ENCODE measurements at places on chromosomes 12 and 14. TPM values are rescaled to one million over a fixed set of nuclear protein-coding genes. Genes with fewer than 3 reads are reported as not detected.

GRCh38 chr12:9888665-9889273 is 7.5 kb downstream of the KLRF2 start:
- no peak for DNase-seq

GRCh38 chr12:47945341-47945728 is 18.1 kb upstream of the TMEM106C start:
- no peak for DNase-seq

Gene RAB15
- total RNA-seq = 4.7 TPM

Gene TROAP
- 1.7 TPM for total RNA-seq

- DNase-seq = no peak
Observed at GRCh38 chr12:105783983-105784947, 354.5 kb downstream of the NUAK1 start.

Gene SPIC
- total RNA-seq = not detected

- DNase-seq = no peak
Observed at GRCh38 chr12:59164991-59165718, 244.9 kb upstream of the LRIG3 start.

GRCh38 chr14:73422515-73422914 is 35.8 kb downstream of the NUMB start:
- DNase-seq = no peak

DNA sequence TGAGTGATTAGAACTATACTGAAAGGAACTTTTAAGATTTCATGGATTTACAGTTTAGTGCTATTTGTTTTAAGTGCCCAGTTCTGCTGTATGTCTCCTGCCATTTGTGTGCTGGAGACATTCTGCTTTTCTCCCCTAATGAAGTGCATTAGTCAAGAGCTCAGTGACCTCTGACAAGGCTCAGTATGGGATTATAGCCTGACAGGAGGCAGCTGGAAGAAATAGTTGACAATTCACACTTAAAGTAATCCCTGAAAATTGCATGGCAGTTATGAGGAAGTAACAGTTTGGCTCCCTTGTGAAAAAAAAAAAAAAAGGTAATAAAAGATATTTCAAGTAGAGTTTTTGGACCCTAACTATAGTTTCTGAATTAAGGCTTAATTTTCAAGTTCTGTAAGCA is 70.3 kb downstream of the ALX1 start:
- DNase-seq = no peak

DNA sequence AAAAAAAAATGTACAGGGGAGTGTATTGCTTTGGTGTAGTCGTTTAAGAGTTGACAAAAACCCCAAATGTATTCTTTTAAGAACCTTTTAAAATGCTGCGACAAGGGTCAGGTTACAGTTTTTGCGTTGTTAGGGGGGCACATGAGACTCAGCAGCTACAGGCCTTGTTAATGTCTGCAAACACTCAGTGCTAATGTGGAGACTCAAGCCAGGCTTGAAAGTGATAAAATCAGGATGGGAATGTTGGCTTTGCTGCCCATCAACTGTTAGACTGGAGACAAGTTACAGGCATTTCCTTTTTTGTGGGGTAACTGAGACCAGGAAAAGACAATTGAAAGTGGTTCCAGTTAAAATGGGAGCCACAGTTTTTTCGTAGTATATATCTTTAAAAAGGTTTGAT is 84.8 kb downstream of the PRKCH start:
- DNase-seq = no peak

Gene JAG2
- total RNA-seq = 0.47 TPM

Gene ATP6V1D
- total RNA-seq = 20.6 TPM

DNA sequence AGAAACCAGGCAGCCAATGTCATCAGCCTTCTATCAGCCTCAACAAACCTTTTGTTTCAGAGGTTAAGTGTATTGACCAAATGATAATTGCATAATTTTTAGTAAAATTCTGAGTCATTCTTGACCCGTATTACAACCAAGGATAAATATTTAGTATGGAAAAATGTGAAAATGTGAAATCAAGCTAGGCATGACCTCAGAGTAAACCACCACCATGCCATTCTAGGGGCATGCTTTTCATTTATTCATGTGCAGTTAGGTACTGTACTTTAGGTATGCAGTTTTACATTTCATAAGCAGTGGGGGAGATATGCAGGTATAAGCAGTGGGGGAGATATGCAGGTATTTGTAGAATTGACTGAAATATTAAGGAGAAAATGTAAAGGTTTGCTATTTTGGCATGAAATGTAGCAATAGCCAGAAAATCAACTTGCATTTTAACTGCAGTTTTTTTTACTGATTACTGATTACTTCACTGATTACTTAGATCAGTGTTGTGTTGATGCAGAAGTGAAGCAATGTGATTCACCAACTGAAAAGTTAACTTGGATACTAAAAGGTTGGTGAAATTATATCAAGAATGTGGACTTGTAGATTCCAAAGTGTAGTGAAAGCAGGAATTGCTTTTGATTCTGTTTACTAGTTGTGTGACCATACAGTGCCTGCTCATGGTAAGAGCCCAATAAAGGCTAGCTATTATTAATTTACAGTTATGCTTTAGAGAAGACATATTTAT is 184.2 kb downstream of the ESR2 start:
- no peak for DNase-seq

Gene LRTM2
- not detected for total RNA-seq

Gene EPYC
- not detected for total RNA-seq

GRCh38 chr12:42804928-42805327 is 215.4 kb upstream of the PRICKLE1 start:
- no peak for DNase-seq

Gene LTBP2
- total RNA-seq = 0.60 TPM

Gene CIROP
- not detected for total RNA-seq

DNA sequence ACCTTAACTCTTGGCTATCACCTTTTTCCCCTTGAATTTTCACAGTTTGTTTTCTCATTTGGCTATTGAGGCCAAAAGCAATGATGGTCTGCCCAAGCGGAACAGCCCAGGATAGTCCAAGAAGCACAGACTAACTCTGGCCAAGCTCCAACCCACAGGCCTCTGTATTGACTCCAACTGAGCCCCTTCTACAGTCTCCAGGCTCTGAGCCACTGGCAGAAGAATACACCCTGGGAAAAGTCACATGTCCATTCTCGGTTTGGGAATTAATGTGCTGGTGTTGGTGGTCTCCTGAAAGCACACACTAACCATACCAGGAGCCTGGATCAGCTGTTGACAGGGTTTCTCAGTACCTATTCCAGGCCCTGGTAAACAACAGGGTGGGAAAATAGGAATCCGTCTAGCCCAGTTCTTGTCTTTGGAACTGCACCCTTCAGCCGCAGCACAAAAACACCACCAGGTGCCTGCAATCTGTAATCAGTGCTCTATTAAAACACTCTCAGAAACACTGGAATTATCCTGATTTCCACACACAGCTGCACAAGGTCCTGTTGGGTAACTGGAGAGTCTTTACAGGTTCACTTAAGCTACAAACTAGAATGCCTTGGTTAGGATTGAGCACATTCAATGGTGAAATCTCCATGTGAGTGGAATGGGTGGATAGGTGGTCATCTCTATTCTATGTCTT is 63.6 kb downstream of the STXBP6 start:
- no peak for DNase-seq

- DNase-seq = no peak
Observed at GRCh38 chr12:96352161-96352835, 47.9 kb downstream of the CDK17 start.

Gene CKAP4
- total RNA-seq = 14.4 TPM

Gene PALS1
- 20.9 TPM for total RNA-seq

Gene GPR132
- 36.3 TPM for total RNA-seq

Gene TUNAR
- not detected for total RNA-seq

- no peak for DNase-seq
Observed at GRCh38 chr12:85834378-85834777, 1.8 kb downstream of the RASSF9 start.

Gene TDRD9
- total RNA-seq = 1.1 TPM

Data from naive thymus-derived CD8-positive, alpha-beta T cell (primary cell).